Frontal cortex (tissue), 4 donors: ENCODE measurements at places on chromosomes 1 and 21. TPM values are rescaled to one million over a fixed set of nuclear protein-coding genes. Genes with fewer than 3 reads are reported as not detected.
A peak's percentile ranks its signal among the peaks of the same experiment; 100 is the strongest.

DNA sequence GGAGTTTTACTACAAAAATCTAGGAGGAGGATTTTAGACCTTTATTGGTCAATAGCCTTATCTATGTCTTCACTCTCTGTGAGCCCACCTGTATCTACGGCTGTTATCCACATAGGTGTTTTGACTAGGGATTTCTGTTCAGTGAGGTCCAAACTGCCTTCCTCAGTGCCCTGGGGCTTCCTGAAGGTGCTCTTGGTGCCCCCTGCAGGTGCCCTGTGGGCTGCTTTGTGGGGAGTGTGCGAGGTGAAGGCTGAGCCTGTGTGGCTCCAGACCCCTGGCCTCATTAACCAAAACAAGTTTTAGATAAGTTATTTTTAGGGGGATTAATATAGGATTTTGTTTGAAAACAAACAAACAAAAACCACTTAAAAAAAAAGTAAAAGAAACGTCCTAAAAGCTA lies 122.5 kb downstream of the KIF26B start:
- DNase-seq = no peak

FOXD3 gene
- total RNA-seq = not detected

- DNase-seq = peak; percentile 20
Measured at GRCh38 chr1:174726167-174726879, 273.4 kb upstream of the CACYBP start.

DNA sequence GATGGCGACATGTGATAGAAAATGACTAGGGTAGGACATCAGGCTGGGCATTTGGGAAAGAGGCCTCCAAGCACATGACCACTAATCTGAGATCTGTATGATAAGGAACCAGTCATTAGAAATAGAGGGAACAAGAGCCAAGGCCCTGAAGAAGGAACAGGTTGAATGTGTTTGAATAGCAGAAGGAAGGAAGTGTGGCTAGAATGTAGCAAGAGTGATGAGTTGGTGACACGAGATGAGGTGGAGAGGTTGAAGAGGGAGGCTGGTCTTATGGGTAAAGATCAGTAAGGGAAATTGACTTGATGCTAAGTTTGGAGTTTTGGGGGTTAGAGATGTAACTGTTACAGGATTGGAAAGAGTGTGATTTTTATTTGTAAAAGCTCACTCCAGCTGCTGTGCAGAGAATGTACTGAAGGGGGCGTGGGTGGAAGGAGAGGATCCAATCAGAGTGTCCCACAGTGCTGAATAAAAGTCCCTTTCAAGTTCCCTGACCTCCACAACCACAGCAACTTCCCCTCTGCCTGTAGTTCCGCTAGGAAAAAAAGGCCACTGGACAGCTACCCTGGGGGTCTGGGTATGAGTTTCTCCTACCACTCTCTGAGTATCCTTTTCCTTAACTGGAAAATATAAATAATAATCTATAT lies 295.0 kb downstream of the OMA1 start:
- DNase-seq = no peak

DNA sequence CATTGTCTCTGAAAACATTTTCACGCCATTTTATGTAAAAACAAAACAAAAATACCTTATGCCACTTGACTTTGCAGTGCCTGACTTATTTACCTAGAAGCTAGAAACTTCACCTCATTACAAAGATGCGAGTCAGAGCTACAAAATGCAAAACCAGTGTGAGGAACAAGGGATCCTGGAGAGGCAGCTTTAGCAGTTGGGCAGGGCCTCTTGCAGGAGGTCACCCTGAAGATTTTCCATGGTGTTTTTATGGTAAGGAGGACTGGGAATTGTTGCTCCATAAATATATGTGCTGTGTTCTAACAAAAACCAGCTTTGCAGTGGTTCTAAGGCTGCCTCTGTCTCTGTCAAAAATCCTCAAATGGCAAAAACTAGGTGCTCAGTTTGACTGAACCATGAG lies 36.4 kb upstream of the TARBP1 start:
- DNase-seq = no peak

- no peak for DNase-seq
Measured at GRCh38 chr1:116416854-116417513, 43.9 kb downstream of the ATP1A1 start.

ADAMTS5 gene
- 1.6 TPM for total RNA-seq

DNA sequence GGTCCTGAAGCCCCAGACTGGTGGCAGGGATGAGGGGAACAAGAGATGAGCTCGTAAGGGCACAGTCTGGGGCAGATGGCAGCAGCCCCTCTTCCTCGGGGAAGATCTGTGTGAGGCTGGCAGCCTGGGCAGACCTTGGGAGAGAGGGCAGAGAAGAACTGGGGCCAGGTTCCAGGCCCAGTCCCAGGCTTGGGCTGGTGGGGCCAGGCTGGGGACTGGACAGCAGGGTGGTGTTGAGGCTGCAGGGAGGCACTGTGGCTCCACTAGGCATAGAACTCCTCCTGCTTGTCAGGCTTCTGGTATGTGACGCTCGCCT lies 35.7 kb downstream of the SDC3 start:
- DNase-seq = no peak

HSF2BP gene
- 2.0 TPM for total RNA-seq

- DNase-seq = no peak
Measured at GRCh38 chr1:53593758-53594380, 134.7 kb downstream of the DMRTB1 start.

PLEKHA6 gene
- 11.0 TPM for total RNA-seq

DNA sequence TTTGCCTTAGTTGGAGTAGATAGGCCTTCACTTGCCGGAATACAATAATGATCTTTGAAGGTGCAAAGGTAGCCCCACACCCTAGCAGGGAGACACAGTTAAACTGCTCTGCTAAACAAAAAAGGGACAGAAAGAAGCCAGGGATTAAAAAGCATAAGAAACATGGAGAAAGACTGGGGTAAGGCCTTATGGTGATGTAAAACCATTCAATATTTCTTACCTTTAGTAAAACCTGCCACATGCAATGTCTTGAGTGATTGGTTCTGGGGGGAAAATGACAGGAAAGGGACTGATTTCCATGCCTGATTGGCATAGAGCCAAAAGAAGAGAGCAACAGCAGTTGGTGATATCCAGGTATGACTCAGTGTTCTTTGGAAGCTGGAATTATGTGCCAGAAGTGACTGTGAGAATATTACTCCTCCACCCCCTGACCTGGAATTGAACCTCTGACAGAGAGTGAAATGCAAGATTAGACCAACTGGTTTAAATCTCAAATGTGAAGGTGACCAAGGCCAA lies 8.1 kb downstream of the DNASE2B start:
- DNase-seq = no peak

DNA sequence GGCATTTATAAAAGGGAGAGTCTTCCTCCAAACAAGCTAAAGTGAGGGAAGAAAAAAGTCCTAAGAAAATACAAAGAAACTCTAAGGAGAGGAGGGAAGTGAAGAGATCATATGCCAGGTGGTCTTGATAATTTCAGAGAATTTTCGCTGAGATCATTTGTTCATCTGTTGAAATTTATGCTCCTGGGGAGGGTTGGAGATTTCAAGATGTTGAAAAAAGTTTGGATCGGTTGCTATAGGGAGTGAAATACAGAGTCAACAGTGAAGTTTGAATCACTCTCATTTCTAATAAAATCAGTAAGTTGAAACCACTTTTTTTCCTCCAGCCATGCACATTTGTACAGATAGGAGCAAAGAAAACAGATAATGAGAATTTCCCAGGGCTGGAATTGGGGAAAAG lies 299.1 kb upstream of the ADAMTS5 start:
- no peak for DNase-seq

NLRP3 gene
- 0.82 TPM for total RNA-seq

OR2AK2 gene
- 0.41 TPM for total RNA-seq

- DNase-seq = no peak
Measured at GRCh38 chr1:156006666-156007376, 13.9 kb downstream of the SSR2 start.

GRCh38 chr1:209624558-209625549 lies 27.4 kb downstream of the LAMB3 start:
- no peak for DNase-seq

FAM151A gene
- total RNA-seq = not detected

DNA sequence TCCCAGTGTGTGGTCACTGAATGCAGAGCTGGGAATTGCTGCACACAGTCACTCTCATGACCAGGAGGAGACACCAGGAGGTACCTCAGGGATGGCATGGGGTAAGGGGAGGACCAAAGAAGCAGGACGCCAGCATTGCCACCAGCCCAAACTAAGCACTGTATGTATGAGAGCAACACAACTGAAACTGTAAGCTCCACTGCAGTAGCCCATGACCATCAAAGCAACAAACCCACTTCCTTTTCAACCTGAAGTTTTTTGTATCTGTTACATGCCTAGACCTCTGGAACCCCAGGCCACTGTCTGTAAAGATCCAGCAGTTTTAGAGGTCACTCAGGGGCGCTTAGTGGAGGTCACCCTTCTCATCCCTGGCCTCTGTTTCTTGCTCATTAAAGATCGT lies 164.3 kb downstream of the SETD4 start:
- DNase-seq = no peak
